ENCODE measurements at places on chromosomes 12 and 14.

GRCh38 chr12:1297206-1297605 lies 297.2 kb downstream of the FBXL14 start:
- DNase-seq = no peak

DNA sequence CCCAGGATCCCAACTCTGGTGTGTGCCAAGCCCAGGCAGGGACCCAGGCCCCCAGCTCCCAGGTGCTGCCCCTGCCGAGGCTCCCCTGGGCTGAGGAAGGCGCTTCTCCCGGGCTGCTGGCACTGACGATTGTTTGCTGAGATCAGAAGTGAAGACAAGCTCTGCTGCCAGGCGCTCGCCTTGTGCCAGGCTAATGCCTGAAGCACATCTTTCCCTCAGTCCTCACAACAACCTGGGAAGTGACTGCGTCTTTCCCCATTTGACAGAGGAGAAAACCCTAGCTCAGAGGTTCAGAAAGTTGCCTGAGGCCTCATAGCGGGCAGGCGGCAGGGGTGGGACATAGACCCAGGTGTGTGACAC lies 36.8 kb downstream of the ANKRD9 start:
- no peak for DNase-seq

GRCh38 chr12:130198026-130198662 lies 35.9 kb downstream of the FZD10 start:
- DNase-seq = no peak

GRCh38 chr14:55980970-55981369 lies 137.2 kb upstream of the PELI2 start:
- DNase-seq = no peak

DNA sequence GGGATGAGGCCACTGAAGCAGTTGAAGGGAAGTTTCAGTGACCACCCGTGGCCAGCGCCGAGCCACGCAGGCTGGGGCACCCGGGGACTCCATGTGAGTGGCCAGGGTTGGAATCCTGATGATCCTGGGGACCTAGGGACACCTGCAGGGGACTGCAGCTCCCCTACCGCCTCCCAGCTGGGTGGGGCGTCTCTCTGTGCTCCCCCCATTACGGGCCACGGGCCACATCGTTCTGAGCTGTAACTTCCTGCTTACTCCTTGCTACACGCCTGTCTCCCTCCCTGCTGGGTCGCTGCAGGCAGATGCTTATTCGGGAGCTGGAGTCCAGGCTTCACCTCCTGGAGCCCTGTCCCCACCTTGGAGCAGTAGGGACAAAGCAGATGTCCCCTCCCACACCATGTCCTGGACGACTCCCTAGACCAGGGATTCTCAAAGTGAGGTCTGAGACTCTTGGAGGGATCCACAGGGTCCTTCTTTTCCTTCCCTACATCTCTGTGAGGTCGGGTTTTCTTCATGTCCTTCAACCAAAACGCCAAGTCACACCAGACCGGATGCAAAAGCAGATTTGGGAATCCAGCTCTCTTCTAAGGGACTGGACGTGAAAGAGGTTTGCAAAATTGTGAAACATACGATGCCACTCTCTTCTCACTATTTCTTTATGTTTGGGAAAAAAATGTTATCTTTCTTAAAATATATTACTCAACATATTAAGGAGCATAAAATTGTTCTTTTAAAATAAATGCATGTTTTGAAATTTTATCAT lies 85.9 kb upstream of the NCOR2 start:
- DNase-seq = no peak

GRCh38 chr12:58009405-58010195 lies 68.2 kb downstream of the ATP23 start:
- DNase-seq = no peak

DNA sequence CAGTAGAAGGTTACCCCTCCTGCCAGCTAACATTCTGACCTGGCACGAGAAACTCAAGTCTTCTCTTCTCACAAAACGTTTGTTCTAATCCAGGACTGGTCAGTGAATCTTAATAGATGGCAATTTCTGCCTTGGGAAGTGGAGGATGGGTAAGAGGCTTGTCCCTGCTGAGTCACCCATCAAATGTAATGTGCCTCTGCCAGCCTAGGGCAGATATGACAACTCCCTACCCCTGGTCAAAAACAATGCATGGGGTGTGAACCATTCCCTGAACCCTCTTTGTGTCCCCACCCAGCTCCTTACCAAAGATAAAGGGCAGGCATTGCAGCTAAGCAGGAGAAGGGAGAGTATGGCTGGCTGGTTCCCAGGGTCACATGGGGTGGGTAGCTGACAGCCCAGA lies 1052.9 kb downstream of the GALC start:
- DNase-seq = no peak

DNA sequence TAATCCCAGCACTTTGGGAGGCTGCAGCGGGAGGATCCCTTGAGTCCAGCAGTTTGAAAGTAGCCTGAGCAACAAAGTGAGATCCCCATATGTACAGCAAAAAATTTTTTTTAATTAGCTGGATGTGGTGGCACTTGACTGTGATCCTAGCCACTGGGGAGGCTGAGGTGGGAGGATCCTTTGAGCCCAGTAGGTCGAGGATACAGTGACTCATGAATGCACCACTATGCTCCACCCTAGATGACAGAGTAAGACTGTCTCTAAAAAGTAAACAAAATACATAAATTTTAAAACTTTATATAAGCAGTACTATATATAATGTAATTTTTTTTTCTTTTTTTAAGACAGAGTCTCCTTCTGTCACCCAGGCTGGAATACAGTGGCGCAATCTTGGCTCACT lies 115.4 kb downstream of the ESR2 start:
- DNase-seq = no peak

- peak; percentile 99 for DNase-seq
Observed at GRCh38 chr12:95674631-95675030, 115.9 kb downstream of the NTN4 start.

- DNase-seq = no peak
Observed at GRCh38 chr12:42631513-42631912, 42.0 kb upstream of the PRICKLE1 start.

GRCh38 chr14:61525293-61526011 lies 169.9 kb upstream of the HIF1A start:
- no peak for DNase-seq

All from NCI-H1105 treated with DMSO at 0.1 percent for 48 hours (cell line).